Choroid plexus epithelial cell (primary cell): ENCODE measurements at places on chromosomes 5 and 9.

GRCh38 chr9:98108531-98109031, 10.4 kb downstream of the TRIM14 start:
- DNase-seq, result no peak

DNA sequence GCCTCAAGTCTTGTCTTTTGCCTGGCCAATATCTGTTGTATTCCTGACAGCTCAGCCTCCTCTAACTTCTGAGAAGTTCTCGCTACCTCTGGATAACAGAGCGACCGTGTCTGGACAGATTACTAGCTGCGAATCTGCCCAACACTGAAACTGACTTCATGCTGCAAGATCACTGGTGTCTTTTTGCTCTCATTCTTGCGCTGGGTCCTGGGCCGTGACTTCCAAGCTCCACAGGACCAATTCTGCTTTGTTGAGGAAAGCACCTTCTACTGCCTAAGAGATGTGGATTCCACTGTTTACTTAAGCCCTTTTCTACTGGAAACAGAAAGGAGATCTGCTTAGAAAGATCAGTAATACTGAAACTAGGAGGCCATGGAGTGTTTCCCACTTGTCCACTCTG, 978.8 kb upstream of the DMAC1 start:
- no peak for DNase-seq

GRCh38 chr5:177366528-177367322, 9.0 kb downstream of the RGS14 start:
- DNase-seq, result peak; percentile 86

GRCh38 chr9:136095070-136096058, at the start of gene NACC2:
NACC2 (minus strand) TSS chr9:136095289; CDS start chr9:136050521, 44,768 bp downstream.
- peak; percentile 64 for DNase-seq

- peak; percentile 39 for DNase-seq
Measured at GRCh38 chr9:81465468-81466011, 223.8 kb downstream of the TLE1 start.

DNA sequence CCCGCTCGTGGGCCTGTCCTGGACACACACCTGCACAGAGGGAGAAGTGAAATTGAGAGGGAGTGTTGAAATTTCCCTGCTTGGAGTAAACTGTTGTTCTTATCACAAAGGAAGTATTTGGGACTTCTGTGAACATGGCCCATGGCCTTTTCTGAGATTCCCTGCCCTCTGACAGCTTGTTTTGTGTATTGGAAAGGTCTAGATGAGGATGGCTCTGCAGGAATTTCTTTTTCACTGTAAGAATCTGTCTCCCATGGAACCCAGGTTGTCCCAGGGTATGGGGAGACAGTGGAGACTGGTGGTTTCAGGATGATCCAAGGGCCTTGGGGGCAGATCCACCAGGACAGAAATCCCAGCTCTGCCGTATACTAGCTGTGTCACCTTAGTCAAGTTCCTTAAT, 121.8 kb downstream of the ARHGAP26 start:
- DNase-seq, result no peak

DNA sequence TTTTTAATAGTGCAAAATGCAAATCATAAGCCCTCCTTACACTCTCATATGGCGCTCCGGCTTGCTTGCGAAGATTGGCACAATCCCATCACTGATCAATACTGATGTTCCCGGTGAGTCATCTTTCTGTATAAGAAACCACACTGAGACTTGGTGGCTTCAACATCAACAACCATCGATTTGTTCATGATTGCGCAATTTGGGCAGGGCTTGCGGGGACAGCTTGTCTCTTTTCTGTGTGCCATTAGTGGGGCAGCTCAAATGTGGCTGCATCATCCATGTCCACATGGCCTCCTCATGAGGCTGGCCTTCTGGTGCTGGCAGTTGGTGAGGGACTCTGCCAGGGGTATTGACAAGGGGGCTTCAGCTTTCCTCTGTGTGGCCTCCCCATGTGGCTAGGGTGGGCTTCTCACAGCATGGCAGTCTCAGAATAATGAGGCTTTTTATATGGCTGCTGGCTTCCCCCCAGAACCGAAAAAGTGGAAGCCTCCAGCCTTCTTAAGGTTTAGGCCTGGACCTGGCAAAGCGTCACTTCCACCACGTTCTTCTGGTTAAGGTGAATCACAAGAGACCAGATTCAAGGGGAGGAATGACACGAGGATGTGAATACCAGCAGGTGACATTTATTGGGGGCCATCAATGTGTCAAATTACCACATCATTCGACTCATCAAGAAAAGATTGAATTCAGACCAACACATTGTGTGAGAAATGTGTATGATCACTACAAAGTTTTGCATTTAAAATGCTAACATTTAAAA, 79.5 kb upstream of the NFIL3 start:
- DNase-seq, result no peak

DNA sequence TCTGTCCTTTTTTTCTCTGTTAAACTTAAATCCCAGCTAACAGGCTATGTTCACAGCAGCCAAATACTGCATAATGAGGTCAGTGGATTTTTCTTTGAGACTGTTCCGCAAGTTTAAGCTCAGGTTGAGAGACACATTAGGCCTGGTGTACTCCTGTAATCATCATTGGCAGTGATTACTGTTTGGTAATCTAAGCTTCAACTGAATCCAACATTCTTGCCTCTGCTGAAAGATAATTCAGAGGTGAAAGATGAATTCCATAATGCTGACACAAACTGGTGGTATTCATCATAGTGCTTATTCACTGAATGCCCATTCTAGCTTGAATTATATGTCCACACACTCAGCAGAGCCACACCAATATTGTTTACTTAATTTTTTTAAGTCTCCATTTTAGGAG, 108.5 kb downstream of the NFIB start:
- DNase-seq, result peak; percentile 92

GRCh38 chr5:176619203-176619568, 9.2 kb upstream of the GPRIN1 start:
- DNase-seq, result peak; percentile 92

DNA sequence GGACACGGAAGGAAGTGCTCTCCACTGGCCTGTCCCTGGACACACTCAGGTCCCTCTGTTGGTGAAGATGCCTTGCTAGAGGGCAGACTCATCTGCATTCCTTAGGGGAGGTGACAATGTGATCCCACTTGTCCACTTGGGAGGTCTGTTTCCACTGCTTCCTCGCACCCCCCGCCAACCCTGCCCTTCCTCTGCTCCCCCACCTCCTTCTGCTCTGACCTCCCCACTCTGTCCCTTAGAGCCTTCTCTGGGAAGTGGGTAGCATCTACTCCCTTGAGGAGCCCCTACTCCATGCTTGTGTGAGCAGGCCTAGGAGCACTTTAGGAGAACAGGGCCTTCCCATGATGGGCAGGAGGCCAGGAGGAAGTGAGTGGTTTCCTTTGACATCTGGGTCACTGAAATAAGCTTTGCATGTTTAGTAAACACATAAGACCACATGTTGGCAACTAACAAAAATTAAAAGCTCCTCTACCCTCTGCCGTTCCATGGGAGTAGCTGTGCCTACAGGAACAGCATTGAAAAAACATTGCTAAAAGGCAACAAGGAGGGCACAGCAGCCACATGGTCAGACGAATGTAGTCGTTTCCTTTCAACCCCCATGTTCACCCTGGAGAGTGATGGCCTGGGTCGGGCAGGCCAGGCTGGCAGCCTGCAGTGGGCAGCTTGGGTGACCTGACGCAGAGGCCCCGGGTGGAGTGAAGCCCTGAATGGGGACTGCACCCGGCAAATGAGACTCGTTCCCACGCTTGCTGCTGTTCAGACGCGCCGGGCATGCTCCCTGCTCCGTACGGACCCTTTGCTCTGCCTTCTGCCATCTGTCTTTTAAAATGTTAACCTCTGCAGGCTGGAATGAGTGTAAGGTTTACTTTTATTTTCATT, 634.0 kb downstream of the IRX1 start:
- no peak for DNase-seq

- DNase-seq, result no peak
Measured at GRCh38 chr9:127455324-127455992, 4.1 kb downstream of the LRSAM1 start.

DNA sequence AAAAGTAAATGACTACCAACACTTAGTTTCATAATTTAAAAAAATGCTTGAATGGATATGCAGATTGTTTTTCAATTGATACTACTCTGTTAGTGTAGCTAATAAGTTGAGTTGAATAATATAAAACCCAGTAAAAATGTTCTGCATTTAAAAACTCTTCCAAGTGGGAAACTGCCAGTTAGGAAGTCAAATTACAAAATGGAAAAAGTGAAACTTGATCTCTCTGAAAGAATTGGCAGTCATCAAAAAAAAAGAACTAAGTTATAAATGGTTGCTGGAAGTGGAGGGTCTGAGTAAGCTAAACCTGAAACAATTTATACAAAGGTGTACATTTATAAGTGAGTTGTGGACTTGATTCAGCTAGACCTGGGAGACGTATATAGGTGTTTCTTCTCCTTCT, 52.4 kb downstream of the VCAN start:
- DNase-seq, result no peak

DNA sequence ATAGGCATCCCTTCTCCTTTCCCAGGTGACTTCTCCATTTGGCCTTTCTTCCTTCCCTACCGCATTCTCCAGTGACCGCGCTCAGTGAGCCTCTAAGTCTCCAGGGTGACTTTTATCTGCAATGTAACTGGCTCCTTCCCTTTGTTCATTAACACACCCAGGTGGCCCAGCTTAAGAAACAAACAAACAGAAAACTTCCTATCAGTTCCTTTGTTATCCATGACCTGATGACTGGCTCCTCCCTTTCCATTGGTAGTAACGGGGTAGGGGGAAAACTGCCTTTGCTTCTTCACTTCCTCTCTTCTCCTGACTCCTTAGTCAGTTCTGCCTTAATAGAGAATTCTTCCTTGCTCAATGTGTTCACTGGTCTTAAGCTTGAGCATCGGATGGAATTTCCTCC, 7.0 kb upstream of the SH3GL2 start:
- no peak for DNase-seq

DNA sequence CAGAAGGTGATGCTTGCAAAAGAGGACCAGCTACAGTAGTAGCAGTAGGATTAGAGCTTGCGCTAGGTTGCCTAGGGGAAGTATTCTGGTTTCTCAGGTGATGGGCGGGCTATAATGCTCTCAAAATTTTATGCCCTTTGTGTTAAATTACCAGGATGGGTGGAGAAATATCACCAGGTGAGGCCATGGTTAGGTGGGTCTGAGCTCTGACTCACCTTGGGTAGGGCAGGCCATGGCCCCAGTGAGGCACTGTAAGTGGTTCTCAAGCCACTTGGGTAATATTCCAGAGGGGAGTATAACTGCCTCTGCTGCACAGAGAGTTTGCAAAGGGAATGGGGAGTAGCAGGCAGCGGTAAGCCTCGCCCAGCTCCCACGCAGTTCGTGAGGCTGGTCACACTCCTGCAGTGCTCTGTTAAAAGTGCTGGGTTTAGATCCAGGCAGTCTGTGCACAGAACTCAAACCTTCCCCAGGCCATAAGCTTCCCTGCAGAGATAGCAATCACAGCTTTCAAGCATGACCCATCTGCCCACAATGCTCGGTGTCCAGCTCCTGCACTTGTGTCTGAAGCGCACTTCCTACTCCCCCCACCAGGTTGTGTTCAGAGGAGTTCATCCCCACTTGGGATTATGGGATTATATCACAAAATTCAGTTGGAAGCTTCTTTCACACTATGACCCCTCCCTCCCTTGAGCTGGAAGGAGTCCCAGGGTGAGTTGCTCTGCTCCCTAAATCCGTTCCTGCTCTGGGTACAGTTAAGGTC, 575.0 kb downstream of the CHSY3 start:
- no peak for DNase-seq

DNA sequence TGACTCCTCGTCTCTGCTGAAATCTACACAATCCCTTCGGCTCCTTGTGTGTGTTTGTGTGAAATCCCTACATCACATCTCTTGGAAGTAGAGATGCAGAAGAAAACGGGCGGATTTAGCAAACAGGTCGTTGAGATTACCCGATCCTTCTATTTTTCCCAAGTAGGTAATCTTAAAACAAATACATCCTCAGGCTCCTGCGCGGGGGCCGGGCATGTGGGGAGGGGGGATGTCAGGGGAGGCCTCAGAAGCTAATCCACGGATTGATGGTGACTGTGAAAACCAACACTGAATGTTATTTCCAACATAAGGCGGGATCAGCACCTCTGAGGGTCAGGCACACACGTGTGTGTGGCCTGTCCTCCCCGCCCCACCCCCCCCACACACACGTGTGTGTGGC, 137.8 kb downstream of the ROR2 start:
- DNase-seq, result no peak

- no peak for DNase-seq
Measured at GRCh38 chr9:114947058-114947457, 16.7 kb upstream of the TNFSF8 start.

DNA sequence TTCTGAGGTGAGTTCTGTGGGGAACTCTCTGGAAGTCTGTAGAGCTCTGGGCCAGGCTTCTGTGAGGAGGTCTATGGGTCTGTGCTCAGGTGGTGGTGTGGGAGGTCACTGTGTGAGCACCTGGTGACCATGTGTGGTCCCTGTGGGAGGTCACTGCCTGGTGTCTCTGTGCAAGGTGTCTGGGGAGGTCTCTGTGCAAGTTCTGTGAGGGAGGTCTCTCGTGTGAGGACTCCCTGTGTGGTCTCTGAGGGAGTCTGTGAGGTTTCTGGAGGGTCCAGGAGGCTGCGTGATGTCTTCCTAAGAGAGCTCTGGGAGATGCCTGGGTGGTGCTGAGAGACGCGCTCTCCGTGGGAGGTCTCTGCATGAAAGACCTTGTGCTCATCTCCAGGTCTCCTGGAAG, 6.0 kb upstream of the SPATA31E1 start:
- no peak for DNase-seq

DNA sequence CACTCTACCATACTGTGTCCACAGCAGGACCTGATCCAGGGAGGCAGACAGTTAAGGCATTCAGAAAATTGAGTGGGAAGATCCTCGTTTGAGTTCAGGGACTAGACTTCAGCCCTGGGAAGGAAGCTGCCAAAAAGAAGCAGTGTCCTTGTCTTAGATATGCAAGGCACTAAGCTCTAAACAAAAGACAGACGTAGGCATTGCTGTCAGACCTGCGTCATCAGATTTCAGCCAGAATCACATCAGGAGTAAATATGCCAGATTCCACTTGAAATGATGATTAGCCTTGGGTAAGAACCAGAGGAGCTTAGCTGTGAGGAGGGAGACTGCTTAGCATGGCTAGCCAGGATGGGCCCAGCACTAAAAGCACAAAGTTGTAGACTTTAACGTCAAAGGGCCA, 56.7 kb downstream of the MAMDC2 start:
- no peak for DNase-seq

DNA sequence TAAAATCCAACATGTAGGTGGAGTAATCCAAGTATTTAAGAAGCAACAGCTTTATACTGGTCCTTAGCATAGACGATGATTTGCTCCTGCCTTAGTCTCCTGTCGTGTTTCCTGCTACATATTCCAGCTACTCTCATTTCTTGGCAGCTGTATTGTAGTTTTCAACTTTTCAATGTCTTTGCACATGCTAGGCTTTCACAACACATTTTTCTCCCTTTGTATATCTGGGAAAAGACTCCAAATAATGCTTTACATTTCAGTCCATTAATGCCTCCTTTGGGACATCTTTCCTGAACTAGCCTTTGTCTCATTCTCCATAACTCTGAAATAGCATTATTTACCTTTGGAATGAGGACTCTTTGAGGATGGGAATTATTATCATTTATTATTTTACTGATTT, 508.0 kb downstream of the PTPRD start:
- DNase-seq, result no peak

DNA sequence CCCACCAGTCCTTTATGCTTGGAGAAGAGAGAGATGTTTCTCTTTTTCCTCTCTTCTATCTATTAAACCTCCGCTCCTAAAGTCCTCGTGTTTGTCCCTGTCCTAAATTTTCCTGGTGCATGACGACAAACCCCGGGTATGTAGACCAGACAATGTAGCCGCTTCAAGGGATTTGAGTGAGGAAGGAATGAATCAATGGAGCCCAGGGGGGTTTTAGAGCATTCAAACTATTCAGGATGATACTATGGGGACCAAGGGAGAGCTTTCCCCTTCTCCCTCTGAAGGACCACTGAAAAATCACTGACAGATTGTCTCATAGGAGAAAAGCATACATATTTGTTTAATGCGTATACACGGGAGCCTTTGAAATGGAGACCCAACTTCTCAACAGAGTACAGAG, 18.4 kb downstream of the CEL start:
- no peak for DNase-seq
